ENCODE measurements at places on chromosomes 1 and 21.

- no peak for DNase-seq
Observed at GRCh38 chr1:28126783-28127490, 38.5 kb upstream of the EYA3 start.

- DNase-seq: no peak
Observed at GRCh38 chr21:25822981-25823380, 88.2 kb downstream of the GABPA start.

DNA sequence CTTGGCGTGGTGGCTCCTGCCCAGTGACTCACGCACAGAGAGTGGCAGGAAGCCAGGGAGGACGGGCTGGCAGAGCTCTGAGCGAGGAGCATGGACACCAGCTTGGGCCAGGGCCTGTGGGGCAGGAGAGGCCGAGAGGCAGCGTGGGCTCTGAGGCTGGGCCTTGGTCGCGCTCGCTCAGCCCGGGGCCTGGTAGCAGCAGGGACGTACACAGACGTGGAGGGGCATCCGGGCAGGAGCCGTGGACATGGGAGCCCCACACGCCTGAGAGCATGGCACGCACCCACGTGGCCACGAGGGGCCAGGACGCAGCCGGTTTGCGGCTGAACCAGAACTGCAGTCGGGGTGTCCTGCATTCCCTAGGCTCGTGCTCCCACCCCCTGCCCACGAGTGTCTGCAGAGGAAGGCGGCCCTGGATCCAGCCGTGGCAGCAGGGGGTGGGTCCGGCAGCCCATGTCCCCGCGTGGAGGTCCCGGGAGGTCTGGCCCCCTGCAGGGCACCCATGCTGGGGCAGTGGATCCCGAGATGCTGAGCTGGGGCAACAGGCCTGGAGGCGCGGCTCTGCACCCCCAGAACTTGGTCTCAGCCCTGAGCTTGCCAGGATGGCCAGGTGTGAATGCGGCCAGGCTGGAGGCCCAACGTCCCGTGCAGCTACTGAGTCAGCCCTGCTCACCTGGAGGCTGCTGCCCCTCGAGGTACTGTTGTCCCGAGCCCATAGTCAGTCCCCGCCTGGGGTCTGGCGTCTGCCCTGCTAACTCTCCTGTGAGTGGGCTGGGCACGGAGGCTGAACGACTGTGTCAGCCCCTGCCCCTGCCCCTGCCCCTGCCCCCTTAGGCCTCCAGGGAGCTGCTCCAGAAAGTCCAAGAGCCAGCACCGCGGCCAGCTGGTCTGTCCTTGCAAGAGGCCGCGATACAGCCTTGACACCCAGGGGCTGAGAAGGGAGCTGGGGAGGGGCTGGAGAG is 61.6 kb downstream of the SLX9 start:
- DNase-seq: no peak

- DNase-seq: no peak
Observed at GRCh38 chr1:46622344-46622743, 5.7 kb upstream of the MOB3C start.

DNA sequence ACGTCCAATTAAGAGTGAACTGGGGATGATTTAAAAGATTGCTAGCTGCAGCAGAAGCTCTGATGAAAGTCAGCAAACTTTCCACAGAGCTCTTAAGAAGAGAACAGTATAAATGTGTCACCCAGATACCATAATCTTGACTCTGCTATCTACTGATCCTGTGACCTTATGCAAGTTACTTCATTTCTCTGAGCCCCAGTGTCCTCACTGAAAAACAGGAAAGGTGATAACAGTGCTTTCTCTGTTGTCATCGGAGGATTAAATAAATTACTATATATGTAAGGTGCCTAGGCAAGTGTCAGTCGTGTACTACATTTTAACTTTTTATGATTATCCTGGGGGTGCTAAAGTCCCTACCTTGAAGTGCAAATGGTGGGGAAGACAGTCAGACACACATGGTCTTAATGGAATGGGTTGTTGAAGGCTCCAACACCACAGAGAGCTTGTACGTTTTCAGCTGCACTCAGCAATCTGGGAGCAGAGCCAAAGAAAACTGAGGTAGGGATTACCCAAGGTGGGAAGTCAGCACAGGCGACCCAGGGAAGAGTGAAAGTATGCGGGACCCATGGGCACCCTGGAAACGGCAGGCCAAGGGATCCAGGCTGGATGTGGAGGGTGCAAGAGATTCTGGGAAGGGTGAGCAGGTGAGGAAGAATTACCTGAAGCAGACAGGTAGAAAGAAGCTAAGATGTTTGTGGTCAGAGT is 82.8 kb downstream of the DTL start:
- no peak for DNase-seq

- no peak for DNase-seq
Observed at GRCh38 chr1:197284966-197285365, 16.9 kb downstream of the CRB1 start.

DNA sequence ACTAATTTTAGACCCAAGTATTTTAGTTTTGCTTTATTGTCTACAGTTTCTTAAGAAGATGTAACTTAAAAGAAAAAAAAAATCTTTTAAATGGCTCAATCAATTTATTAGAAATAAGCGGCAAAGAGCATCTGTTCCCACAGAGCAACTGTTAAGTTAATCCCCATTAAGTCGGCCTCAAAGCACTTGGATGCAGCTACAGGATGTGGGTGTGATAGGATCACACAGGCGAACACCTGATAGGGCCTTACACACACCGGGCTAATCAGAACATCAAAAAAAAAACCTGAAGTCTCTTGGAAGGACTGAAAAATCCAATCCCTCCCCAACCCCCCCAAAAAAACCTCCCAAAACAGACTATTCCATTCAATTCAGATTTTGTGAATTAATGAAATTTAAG is 23.0 kb downstream of the APP start:
- no peak for DNase-seq

DNA sequence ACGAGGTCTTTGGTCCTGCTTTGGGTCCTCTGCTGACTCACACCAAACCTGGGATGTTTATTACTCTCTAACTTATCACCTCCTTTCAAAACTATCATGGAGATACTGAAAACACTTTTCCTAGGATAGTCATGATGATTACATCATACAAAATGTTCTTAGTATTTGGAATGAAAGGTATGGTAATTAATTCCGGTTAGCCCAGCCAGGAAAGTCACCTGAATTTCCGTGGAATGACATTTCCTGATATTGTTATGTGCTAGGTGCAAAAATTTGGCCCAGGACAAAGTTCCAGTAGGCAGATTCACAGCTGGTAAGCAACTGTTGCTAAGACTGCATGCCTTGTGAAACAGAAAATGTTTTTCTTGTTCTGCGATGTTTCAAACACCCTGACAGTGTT is 203.4 kb downstream of the ZNF648 start:
- no peak for DNase-seq

DNA sequence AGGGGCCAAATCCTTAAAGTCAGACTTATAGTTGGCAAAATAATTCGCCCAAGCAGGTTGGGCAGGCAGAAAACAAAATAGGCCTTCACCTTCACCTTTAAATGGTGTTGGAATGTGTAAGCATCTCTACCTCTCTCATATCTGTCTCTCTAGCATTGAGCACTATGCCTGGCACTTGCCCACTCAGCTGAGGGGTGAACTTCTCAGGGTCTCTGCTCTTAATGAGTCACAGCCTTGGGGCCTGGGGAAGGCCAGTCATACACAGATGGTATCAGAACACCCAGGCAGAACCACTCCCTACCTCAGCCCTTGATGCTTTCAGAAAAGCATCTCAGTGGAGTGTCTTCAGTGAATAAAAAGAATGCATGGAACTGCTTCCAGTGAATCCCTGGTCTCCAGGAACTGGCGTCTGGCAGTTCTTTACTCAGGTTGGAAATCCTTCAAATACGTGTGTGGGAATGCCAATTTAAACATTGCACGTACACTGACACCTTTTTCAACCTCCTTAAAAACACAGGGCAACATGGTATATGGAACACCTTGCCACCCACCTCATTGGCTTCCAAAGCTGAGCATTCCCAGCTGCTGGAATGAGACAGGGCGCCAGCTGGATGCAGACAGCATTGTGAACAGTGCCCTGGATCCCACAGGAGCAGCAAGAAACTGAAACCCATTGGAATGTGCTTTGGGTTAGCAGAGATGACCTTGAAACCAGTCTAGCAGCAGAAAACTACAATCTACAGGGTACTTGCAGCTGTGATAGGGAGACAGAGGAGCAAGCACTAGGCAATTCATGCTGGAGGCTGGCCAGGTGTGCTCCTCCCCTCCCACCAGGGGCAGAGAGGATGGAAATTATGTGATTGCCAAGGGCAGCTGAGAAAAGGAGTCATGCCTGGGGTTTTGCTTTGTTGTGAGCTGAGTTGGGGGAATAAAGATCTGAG is 30.0 kb downstream of the ZNF697 start:
- DNase-seq: no peak

GRCh38 chr1:69258842-69259241 is 308.9 kb upstream of the LRRC7 start:
- no peak for DNase-seq

DNA sequence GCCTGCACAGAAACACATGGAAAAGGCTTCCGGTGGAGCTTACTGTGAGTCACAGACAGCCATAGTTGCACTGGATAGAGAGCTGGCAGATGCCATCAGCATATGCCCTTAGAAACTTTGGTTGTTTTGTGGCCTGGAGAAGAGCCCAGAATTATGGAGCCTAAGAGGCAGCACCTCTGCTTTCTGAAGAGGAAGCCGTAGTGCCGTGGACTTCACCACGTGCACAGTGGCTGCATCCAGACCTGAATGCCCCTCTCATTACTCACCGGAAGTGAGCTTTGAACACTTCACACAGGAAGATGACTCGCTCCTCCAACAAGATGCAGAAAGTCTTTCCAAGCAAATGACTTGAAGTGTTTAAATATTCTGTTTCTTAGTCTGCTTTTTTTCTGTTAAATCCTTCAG is 28.4 kb downstream of the JUN start:
- DNase-seq: no peak

DNA sequence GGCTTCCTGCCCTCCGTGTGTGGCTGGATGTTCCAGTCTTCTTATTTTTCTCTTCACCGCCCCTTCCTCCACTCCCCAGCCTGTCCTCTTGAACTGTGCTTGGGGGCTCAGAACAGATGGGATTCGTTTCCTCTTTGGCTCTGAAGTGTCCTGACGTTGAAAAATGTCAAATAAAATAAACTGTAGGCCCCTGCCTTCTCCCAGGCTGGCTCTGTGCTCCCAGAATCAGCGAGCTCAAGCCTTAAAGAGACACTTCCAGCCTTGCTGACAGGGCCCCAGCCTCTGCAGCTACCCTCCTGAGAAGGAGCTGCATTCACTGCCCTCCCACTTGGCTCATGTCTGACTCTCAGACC is 104.2 kb upstream of the IPO9 start:
- no peak for DNase-seq

Measured in NCI-H1048 (cell line).